Psoas muscle (tissue), 8 donors: ENCODE measurements at places on chromosomes 2 and 18.

- DNase-seq: no peak
Observed at GRCh38 chr18:67519592-67519991, 3.1 kb upstream of the DSEL start.

- no peak for DNase-seq
Observed at GRCh38 chr2:71494523-71495155, 41.3 kb downstream of the DYSF start.

- no peak for DNase-seq
Observed at GRCh38 chr18:48825101-48825745, 125.5 kb downstream of the SMAD7 start.

GRCh38 chr18:6286585-6286984 lies 128.1 kb downstream of the L3MBTL4 start:
- no peak for DNase-seq

DNA sequence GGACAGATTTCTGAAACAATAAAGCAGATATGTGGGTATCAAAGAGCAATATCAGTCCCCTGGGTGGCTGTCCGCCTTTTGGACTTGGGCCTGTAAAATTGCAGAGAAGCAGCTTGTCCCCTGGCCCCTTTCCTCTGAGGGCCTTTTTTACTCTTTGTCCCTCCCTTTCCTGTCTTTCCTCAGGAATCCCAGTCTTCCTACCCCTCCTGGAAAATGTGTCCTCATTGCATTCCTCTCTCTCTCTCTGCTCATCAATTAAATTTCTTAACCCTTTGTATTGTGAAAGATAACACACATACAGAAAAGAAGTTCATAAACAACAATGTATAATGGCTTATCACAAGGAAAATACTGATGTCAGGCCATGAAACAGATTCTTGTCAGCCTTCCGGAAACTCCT lies 3.0 kb upstream of the GRB14 start:
- no peak for DNase-seq

- DNase-seq: peak; percentile 9
Observed at GRCh38 chr2:234999740-235000425, 48.1 kb downstream of the SH3BP4 start.

- no peak for DNase-seq
Observed at GRCh38 chr2:60926741-60927552, 45.6 kb downstream of the REL start.

- DNase-seq: no peak
Observed at GRCh38 chr2:224155896-224156295, 116.8 kb upstream of the SERPINE2 start.

DNA sequence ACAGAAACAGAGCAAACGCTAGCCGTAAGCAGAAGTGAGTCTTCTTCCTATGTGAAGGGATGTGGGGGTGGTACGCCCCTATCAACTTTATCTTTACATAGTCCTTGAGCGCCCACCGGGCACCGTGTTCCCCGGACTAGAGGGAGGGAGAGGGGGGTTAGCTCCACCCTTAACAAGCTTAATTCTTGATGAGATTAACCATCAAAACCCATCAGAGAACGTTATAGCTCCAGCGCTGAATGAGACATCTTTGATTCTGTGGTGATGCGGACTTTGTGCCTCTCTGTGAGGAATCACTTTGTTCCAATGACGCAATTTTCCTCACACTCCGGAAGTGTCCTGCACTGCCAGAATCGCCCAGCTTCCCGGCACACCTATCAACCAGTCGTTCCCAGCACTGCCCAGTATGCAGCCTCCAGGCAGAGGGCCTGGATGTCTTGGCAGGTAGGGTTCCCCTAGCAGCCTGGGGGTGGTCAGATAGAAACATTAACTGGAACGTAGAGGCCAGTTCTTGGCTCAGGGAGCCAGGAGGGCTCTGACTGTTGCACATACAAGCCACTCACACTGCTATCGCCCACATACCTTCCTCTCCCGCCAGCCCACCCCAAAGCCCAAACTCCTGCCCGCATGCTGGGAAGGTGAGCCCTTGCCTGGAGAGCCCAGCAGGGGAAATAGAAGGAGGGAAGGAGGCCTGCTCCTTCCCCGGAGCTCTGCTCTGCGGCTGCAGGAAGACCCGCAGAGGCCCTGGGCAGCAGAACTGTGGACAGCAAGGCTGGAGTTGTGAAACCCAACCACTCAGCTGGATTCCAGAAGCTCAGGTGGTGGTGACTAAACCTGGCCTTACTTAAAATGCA lies 1.9 kb upstream of the ODC1 start:
- DNase-seq: no peak

DNA sequence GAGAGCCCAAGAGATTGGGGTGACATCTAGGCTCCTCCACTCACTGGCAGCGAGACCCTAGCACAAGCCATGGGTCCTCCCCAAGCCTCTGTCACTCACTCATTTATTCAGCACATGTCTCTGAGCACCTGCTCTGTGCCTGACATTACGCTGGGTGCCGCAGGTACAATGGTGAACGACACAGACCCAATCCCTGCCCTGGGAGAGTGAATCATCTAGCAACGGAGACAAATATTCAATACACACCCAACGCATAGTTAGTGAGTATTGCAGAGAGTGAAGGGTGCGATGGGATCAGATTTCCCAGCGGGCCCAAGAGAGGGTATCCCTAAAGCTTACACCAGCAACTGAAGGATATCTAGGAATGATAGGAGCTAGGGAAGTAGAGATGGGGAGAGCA lies 45.5 kb downstream of the ZFP36L2 start:
- DNase-seq: no peak

- DNase-seq: no peak
Observed at GRCh38 chr2:180446492-180446891, 439.4 kb upstream of the CWC22 start.

- DNase-seq: peak; percentile 48
Observed at GRCh38 chr2:113212245-113213060, 38.7 kb downstream of the PSD4 start.

DNA sequence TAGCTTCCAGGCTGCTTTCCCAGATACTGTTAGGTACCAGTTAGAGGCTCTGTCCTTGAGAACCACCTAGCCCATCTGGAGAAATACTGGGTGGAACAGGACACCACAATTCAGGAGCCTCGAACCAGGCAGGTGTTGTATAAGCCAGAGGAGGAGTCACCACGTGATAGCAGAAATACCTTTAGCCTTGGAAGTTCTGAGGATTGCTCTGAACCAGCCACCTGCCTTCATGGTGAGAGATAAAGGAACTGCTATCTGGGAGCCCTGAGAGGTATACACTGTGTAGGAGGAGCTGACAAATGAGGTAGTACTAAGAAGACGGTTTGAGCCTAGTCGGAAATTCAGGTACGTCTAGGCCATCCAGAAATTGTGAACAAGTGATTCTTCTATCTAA lies 7.6 kb upstream of the GPBAR1 start:
- DNase-seq: no peak

DNA sequence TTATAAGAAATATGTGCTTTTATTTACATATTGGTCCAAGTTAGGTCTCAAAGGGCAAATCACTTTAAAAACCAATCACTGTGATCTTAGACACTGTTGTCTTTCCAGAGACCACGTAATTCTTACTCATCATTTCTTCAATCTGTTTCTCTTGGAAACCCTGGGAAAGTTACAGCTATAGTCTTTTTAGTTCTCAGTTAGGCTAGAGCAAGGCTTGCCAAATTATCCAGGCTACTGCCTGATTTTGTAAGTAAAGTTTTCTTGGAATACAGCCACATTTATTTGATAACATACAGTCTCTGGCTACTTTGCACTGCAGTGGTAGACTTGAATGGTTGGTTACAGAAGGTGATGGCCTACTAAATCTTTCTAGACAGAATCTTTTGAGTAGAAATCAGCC lies 106.0 kb downstream of the KIAA1328 start:
- DNase-seq: no peak

- DNase-seq: peak; percentile 42
Observed at GRCh38 chr2:117071556-117072102, 742.9 kb upstream of the DDX18 start.

DNA sequence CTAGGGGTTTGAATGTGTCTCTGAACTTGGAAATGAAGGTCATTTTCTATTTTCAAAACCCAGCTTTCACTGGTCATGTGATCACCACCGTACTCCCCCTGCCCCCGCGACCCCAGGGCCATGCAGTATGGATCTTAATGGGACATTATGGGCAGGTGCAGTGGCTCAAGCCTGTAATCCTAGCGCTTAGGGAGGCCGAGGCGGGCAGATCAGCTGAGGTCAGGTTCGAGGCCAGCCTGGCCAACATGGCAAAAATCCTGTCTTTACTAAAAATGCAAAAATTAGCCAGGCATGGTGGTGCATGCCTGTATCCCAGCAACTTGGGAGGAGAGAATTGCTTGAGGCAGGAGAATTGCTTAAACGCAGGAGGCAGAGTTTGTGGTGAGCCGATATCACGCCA lies 77.3 kb downstream of the ITGB1BP1 start:
- DNase-seq: no peak
